ENCODE measurements at places on chromosomes 11 and 22. TPM values are rescaled to one million over a fixed set of nuclear protein-coding genes. Genes with fewer than 3 reads are reported as not detected.

DNA sequence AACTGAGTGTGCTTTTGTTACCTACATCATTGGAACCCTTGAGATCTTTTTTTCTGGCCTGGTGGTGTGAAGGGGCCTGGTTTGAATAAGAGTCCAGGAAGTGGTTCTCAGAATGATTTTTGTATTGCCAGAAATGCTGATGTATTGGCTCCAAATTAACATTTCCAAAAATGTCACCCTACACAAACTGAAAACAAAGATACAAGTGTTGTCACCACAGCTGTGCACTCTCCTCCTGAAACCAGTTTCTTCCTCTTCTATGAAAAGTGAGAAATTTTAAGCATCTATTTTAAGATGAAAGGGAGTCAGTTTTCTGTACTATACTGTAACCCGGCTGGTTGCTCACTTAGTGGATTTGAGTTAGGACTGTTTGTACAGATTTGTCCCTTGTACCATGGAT is 218.8 kb downstream of the PGR start:
- DNase-seq: no peak

- no peak for DNase-seq
Observed at GRCh38 chr11:45282081-45282480, 4.1 kb downstream of the SYT13 start.

DNA sequence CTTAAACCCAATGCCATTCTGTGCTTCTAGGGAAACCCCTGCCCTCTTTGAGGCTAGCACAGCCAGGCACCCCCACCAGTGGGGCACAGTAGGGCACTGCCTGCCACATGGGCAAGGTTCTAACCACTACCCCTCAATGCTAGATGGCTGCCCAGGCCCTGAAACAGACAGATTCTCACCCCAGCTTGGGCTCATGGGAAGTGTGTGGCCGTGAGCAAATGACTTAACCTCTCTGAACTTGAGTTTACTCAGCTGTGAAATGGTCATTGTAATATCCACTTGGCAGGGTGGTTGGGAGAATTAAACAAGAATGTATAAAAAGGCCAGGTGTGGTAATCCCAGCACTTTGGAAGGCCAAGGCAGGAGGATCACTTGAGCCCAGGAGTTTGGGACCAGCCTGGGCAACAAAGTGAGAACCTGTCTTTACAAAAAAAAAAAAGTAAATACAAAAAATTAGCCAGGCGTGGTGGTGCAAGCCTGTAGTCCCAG is 22.4 kb downstream of the C22orf23 start:
- DNase-seq: no peak

DNA sequence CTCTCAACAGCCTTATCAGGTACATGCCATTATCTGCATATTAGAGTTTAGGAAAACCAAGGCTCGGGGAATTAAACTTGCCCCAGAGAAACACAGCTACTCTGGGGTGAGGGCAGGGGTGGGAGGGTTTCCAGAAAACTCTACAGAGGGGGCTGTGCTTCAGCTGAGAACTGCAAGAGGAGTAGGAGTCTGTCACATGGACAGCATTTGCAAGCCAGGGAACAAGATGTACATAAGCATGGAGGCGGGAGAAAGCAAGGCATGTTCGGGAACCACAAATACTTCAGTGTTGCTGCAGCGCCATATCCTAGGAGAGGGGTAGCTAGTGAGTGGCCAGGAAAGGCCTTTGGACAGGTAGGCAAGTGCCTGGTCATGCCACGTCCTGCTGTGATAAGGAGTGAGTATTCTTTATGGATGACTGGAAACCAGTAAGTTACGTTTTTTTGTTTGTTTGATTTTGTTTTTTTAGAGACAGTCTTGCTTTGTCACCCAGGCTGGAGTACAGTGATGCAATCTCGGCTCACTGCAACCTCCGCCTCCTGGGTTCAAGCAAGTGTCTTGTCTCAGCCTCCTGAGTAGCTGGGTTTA is 57.2 kb downstream of the GRAMD1B start:
- no peak for DNase-seq

The CYTH4 gene
- 10.4 TPM for total RNA-seq

All from left colon (tissue), 2 donors.